NCI-H510A treated with DMSO at 0.1 percent for 48 hours (cell line): ENCODE measurements at places on chromosomes 2 and 18.

DNA sequence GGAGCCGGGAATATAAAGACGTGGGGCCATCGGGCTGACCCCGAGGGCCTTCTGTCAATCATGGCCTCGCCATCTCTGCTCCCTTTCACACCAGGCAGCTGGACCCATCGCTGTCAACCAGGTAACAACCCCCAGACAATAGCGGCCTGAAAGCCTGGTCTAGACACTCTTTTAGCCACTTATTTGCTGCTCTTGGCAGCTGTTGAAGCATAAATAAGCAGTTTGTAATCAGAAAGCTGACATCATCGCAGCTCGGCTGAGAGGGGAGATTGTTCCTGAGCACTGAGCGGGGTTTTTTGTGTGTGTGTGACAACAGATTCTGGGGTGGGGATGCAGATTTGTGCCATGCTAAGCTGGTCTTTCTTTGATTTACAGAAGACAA is 423.6 kb upstream of the POU3F3 start:
- DNase-seq = peak; percentile 52

GRCh38 chr2:142841788-142842187 is 35.7 kb upstream of the KYNU start:
- DNase-seq = no peak

GRCh38 chr2:19866771-19867170 is 35.0 kb downstream of the TTC32 start:
- no peak for DNase-seq

DNA sequence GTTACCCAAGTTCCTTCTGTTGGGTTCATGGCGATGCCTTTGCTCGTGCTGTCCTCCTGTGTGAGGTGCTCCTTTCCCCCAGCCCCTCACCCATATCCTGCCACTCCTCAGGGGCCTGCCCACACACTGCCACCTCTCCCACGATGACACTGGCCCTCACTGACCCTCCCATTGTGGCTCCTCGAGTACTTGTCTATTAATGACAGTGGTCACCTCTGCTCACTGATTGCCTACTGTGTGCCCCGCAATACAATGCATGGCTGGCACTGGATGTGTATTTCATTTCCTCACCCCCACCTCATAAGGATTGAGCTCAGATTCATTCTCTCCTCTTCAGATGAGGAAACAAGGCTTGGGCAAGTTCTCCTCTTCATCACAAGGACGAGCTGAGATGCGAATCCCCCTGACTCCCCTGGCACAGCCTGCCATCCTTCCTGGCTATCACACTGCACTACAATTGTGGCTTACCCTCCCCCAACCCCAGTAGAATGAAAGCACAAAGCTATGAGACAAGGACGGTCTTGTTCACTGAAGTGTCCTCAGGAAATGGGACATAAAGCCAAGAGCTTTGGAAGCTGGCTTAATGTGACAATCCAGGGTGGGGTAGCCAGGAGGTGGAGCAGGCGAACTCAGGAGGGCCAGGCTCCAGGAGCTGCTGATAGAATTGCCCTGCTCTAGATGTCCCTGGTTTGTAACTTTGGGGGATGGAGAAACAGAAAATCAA is 93.9 kb upstream of the RAB12 start:
- peak; percentile 58 for DNase-seq

GRCh38 chr2:11281186-11281585 is 63.2 kb downstream of the ROCK2 start:
- no peak for DNase-seq

- peak; percentile 74 for DNase-seq
Observed at GRCh38 chr18:5197032-5197434, at the start of gene AKAIN1. Gene AKAIN1, minus strand, starts transcription at chr18:5197257. Its CDS starts 204 bp downstream, at chr18:5197053.

DNA sequence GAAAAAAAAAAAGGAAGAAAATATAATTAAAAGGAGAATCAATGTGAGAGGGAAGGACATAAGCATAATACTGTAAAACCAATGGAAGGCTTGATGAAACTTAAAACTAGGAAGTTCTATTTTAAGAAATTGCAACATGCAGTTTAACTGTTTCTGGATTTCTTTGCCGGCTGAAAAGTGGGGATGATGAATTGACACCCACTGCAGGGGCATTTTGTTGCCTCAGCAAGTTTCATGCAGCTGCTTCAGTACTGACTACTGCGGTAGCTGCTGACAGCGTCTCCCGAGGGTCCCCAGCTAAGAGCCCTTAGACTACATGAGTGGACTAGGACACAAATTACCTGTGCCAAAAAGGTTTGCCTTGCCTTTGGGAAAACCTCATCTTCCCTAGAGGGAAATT is 69.2 kb downstream of the B3GNT2 start:
- no peak for DNase-seq

GRCh38 chr2:218063486-218063885 is 5.6 kb upstream of the RUFY4 start:
- DNase-seq = no peak

GRCh38 chr2:149464396-149464795 is 123.2 kb downstream of the MMADHC start:
- no peak for DNase-seq

DNA sequence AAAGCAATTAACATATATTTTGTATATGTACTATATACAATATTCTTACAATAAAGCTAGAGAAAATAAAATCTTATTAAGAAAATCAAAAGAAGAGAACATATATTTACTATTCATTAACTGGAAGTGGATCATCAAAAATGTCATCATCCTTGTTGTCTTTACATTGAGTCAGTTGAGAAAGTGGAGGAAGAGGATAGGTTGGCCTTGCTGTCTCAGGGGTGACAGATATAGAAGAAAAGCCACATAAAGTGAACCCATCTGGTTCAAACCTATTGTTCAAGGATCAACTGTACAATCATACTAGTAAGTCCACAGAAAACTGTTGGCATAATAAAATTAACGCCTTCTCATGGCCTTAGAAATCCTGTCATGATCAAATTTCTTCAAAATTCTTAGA is 26.6 kb downstream of the SESTD1 start:
- DNase-seq = no peak

DNA sequence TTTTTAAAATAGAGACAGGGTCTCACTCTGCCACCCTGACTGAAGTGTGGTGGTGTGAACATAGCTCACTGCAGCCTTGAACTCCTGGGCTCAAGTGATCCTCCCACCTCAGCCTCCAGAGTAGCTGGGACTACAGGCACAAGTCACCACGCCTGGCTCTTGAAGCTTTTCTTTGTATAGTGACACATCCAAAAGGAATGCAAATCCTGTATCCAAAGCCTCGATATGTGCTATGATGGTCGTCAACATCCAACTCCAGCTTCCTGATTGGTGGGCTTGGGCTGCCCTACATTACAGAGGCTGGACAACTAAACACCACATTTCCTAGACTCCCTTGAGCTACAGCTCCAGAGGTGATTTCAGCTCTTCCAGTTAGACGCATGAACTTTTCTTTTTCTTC is 101.7 kb upstream of the PGAP1 start:
- no peak for DNase-seq

GRCh38 chr2:82330155-82330554 is 2025.6 kb upstream of the LRRTM1 start:
- no peak for DNase-seq

- no peak for DNase-seq
Observed at GRCh38 chr2:65456886-65457285, 24.5 kb upstream of the SPRED2 start.

GRCh38 chr18:40102903-40103302 is 1852.1 kb upstream of the PIK3C3 start:
- no peak for DNase-seq

DNA sequence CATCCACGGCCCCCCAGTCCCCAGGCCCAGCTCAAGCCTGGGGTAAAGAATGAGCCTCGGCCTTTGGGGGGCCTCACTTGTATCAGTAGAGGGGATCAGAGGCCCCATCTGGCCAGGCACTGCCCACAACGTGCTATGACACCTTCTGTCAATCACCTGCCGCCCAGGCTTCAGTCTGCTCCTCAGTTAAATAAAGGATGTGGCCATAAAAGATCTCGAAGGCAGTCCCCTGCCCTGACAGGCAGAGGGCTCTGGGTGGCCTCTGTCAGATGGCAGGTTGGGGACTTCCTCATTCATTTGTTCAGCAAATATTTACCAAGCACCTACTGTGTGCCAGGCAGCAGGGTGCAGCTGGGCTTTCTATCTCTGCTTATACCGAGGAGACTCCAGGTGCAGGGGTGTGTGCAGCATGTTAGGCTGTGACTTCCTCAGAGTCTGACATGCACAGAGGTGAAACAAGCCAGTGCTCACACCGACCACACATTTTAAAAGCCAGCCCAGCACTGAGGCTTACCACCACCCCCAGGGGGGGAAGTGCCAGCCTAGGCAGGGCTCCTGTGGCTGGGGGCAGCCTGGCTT is 166.4 kb downstream of the GALNT1 start:
- no peak for DNase-seq

GRCh38 chr2:159680692-159681091 is 31.6 kb upstream of the MARCHF7 start:
- DNase-seq = no peak

DNA sequence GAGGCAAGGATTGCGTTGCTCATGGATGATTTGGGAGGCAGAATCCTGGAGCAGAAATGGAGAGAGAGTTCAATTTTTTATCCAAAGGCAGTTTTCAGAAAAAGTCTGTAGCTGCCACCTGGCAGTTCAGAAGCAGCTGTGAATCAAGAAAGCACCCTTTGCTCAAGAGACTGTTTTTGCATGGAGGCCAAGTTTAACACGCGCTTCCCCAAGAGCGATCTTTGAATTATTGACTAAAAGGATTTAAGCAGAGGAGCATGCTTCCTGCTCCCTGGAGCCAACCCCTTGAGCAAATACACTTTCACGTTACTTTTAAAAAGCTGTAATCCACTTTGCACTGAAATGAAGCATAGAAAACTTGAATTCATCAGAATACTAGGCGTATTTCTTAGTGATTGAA is 252.4 kb downstream of the RNF144A start:
- DNase-seq = peak; percentile 12

DNA sequence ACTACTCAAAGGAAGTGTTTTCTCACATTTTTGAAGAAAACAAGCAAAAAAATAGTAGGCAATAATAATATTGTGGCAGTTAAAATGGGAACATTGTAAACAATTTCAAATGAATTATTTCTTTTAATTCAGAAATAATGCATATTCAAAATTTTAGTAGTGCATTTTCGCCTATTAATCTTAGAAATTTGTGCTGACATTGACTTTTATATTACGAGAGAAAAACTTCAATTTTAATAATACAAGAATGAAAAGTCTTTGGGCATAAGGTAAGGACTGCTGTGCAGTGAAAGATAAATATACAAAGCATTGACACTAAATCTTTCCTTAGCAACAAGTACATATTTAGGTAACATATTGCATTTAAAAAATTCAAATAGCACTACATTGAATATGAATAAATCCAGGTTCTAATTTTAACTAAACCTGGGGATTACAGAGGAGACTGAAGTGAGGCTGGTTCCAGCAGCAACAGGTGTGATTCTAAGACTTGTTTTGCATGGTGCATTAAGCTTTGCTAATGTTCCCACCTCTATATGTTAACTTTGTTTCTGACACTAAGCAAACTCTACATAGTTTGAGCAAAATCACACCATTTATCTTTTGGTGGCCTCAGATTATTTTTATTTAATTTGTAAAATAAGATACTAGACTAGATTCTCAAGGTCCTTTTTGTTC is 40.5 kb downstream of the CALCRL start:
- DNase-seq = no peak

- no peak for DNase-seq
Observed at GRCh38 chr2:132815516-132815915, 145.5 kb upstream of the LYPD1 start.

GRCh38 chr2:16425462-16426336 is 239.9 kb downstream of the CYRIA start:
- peak; percentile 10 for DNase-seq

DNA sequence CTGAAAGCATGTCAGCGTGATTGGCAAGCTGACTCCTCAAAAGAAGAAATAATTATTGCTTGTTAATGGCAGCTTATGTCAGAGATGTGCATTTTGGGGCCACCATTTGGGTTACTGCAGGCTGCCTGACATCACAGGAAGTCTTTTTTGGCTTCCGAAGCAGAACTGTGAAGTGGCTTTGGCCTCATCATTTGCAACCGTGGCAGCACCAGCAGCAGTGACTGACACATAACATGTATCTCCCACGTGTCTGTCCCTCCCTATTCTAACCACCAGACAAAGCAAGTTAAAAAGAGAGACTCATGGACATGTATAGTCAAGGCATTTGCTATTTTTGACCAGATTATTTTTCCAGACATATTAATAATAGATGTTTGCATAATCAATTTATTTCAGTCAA is 488.7 kb upstream of the ACVR2A start:
- DNase-seq = no peak

GRCh38 chr18:59196161-59196725 is 23.7 kb upstream of the GRP start:
- no peak for DNase-seq

- DNase-seq = no peak
Observed at GRCh38 chr2:7653617-7654016, 736.4 kb downstream of the RNF144A start.

DNA sequence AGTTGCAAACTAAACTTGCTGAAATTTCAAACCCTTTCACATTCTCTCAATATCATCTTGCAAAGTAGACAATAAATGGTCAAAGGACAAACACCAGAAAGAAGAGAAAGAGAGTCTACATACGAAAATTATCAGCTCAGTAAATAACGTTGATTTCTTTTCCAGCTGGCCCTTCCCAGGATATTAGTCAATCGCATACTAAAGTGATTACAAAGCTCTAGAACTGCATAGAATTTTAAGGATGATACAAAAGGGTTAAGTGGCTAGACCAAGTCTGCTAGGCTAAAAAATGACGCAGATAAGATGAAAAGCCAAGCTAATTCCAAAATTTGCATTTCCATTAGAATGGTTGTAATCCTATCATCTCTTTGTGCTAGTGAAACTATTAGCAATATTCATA is 405.7 kb downstream of the FBXO15 start:
- no peak for DNase-seq

DNA sequence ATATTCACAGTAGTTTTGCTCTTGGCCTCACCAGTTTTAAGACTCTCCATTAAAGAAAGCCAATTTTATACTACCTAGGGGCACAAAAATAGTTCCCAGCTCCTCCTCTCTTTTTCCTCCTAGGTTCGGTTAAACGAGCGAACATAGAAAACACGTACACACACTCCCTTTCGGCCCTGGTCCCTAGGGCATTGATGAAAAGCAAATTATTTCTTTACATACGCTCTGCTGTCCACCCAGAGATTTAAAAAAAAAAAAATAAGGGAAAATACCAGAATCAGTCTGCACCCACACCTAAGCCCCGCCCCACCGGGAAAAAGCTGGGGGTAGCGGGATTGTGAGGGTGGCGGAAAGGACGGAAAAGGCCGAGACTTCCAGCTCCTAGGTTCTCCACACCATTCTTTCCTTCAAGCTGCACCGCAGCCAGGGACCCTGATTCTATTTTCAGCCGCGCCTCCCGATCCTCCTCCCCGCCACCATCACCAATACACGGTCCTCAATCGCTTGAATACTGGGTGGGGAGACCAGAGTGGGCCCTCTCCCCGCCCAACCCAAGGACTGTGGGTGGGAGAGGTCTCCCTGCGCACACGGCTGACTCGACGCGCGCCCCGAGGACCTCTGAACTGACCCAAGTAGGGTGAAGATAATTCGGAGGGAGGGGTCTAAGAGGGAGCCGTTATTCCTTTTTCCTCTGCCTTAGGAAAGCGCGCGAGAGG is 769 bp downstream of the ATF2 start:
- DNase-seq = peak; percentile 96

- peak; percentile 29 for DNase-seq
Observed at GRCh38 chr2:218885981-218886947, 5.6 kb downstream of the WNT10A start.

- DNase-seq = no peak
Observed at GRCh38 chr18:32301361-32301760, 111.5 kb downstream of the MEP1B start.

- no peak for DNase-seq
Observed at GRCh38 chr2:30237239-30237965, 6.1 kb downstream of the LBH start.

GRCh38 chr2:119810049-119810630 is 50.4 kb downstream of the PTPN4 start:
- DNase-seq = peak; percentile 57
